Activated naive CD4-positive, alpha-beta T cell treated with anti-CD3 and anti-CD28 coated beads, Interleukin-2, amount 10 ng/mL, durations not matched to agents 5 hours and 36 hours (primary cell): ENCODE measurements at places on chromosomes 12 and 14. TPM values are rescaled to one million over a fixed set of nuclear protein-coding genes. Genes with fewer than 3 reads are reported as not detected.

LPAR5 gene
- 8.2 TPM for total RNA-seq

ADAMTS20 gene
- total RNA-seq, result not detected

NAB2 gene
- 8.6 TPM for total RNA-seq

ANO2 gene
- total RNA-seq, result not detected

CELA1 gene
- 0.23 TPM for total RNA-seq

KLRD1 gene
- total RNA-seq, result 1.5 TPM

NEMP1 gene
- total RNA-seq, result 45.3 TPM

KRT82 gene
- total RNA-seq, result not detected

TCL1B gene
- total RNA-seq, result not detected

IRAK3 gene
- total RNA-seq, result 0.34 TPM

GPR68 gene
- total RNA-seq, result 23.9 TPM

CLEC4E gene
- total RNA-seq, result not detected

PHETA1 gene
- 2.2 TPM for total RNA-seq

ACYP1 gene
- total RNA-seq, result 40.8 TPM

LUM gene
- total RNA-seq, result not detected

GLS2 gene
- 1.8 TPM for total RNA-seq

AQP6 gene
- total RNA-seq, result not detected

OR6C2 gene
- total RNA-seq, result not detected
